ENCODE measurements at places on chromosomes 6 and 20.

- DNase-seq: no peak
Measured at GRCh38 chr6:2460216-2460745, 214.9 kb upstream of the GMDS start.

- DNase-seq: no peak
Measured at GRCh38 chr6:74451953-74452352, 753.9 kb downstream of the COL12A1 start.

GRCh38 chr6:113819169-113819830, 37.8 kb upstream of the MARCKS start:
- DNase-seq: peak; percentile 64

DNA sequence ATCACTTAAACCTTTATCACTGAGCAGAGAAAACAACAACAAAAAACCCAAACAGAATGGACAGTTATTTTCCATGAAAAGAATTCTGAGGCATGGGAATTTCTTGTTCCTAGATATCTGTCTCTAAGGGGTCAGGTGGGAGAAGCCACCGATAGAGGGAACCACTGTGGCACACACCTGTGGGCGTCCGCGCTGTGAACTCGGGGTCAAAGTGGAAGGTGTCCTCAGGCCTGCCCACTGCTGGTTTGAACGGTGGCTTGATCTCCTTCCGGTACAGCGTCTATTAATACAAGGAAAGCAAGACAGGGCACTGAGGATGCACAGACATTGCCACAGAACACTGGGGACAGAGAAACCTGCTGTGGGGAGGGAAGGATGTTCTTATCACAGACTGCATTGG, 76.5 kb upstream of the MPC1 start:
- no peak for DNase-seq

Data from T47D (cell line).